Urinary bladder (tissue), 4 donors: ENCODE measurements at places on chromosomes 16 and 17. TPM values are rescaled to one million over a fixed set of nuclear protein-coding genes. Genes with fewer than 3 reads are reported as not detected.

GRCh38 chr17:27915709-27916108 is 22.5 kb upstream of the LYRM9 start:
- no peak for DNase-seq

GRCh38 chr17:30930495-30930894 is 8.8 kb downstream of the ADAP2 start:
- DNase-seq: no peak

GRCh38 chr17:31726980-31727427 is 132.0 kb downstream of the COPRS start:
- DNase-seq: no peak

Gene DNASE1L2
- polyA plus RNA-seq: 0.77 TPM

DNA sequence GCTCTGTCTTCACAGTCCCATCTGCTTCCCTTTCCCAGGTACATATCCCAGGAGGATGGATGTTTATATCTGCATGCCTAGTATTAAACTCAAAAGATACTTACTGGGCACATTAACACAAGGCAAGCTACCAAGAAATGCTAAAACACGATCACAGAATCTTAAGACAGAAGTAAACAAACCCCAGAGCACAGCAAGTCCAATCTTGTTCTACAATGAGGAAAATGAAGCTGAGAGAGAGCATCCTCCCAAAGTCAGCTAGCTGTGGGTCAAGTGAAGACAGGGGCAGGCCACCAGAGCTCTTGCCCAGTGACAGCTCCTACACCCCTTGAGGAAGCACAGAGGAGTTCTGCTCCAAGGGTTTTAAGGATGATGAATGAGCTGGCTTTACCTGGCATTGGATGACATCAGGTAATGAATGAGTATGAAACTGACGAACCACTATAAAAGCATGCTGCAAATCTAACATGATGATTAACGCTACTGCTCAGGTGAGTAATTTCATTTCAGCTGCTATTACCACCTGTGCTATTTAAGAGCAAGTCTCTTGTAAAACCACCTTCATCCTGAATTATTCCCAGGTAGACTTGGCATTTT is 20.3 kb downstream of the XPO6 start:
- no peak for DNase-seq

- no peak for DNase-seq
Observed at GRCh38 chr16:49834531-49835151, 21.3 kb downstream of the ZNF423 start.

GRCh38 chr17:50939795-50940684 is 73.9 kb upstream of the TOB1 start:
- no peak for DNase-seq

Gene GLP2R
- polyA plus RNA-seq: 10.9 TPM

DNA sequence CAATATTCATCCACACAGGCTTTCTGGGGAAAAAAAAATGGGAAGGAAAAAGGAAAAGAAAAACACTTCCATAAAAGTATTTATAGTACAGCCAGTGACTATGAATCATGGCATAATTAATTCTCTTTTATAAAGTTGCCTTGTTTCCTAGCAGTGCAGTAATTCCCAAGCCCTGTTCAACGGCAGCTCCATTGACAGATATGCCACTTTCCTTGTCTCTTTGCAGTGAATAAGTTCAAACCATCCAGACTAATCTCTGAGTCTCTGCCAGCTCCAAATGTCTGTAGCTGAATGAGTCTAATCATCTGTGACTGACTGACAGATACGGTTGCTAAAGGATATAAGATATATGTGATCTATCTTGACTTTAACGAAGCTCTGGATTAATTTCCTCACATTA is 52.9 kb upstream of the KCNJ16 start:
- no peak for DNase-seq
